ENCODE measurements at places on chromosomes 5 and 9.

DNA sequence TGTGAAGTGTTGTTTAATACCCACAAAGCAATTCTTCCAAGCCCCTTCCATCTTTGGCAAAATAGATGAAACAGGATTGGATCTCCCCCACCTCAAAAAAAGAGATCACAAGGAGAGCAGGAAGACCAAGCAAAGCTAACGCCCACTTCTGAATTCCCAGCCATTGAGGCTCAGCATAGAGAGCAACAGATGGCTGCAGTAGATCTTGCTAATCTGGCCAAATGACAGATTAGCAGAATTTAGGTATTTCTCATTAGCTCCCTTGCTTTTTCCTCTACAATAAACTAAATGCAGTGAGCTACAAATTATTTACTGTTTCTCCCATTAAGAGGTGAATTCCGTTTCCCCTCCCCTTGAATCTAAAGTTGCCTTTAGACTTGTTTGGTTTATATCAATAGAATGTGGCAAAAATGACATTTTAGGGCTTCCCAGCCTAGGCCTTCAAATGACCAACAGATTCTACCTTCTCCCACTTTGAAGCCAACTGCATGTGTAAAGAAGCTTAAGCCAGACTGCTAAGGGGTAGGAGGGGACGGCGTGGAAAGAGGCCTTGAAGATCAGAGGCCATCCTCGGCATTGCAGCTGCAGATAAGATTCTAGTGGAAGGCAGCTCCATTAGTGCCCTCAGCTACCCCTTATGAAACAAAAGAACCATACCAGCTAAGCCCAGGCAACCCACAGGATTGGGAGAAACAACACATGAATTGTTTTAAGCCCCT is 56.8 kb upstream of the CPEB4 start:
- DNase-seq: no peak

GRCh38 chr9:93533863-93534262 is 42.5 kb upstream of the PHF2 start:
- DNase-seq: no peak

GRCh38 chr9:130981002-130981755 is 27.8 kb upstream of the LAMC3 start:
- DNase-seq: no peak

DNA sequence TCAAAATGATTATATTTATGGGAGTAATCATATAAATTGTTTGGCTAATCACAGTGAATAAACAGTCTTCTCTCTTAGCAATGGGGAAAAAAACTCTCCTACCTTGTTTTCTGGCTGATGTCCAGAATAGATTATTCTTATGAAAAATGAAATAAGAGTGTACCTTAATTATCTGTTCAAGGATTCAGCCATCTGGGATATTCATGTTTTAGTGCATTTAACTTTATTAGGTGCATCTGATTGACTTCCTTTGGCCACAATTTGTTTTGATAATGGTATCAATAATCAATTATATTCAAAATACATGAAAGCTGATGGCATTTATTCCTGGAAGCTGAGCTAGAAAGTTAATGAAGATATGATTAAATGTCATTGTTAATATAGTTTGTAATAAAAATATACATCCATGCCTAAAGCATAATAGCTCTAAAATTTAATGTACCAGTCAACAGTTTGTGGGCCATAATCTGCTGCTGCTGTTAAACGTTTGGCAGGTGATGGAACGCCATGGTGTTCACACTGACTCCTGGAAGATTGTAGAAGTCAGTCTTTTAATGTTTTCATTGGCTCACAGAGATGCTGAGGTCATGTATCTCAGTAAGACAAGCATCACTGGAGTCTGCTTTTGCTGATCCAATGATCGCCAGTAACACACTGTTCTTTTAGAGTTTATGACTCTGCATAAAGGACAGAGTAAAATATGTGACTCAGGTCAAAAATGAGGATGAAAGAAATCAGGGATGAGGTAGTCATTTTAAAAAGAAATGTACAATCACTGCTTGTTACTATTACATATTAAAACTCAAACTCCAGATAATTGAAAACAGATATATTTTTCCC is 105.8 kb downstream of the ISL1 start:
- DNase-seq: no peak

DNA sequence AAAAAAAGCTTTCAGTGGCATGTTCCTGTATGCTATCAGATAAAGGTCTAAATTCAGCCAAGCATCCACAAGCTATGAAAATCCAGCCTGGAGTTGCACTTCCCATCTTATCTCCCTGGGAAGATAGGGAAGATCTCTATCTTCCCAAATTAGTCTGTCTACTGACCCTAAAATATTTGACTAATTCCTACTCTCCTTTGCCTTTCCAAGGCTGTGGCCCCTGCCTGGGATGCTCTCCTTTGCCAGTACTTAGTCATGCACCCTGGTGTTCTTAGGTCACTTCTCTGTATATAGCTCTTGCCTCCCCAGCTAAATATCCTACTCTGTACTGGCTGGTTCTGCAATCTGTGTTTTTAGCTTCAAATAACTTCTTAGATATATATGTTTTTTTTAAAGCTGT is 44.0 kb upstream of the PLPP1 start:
- no peak for DNase-seq

DNA sequence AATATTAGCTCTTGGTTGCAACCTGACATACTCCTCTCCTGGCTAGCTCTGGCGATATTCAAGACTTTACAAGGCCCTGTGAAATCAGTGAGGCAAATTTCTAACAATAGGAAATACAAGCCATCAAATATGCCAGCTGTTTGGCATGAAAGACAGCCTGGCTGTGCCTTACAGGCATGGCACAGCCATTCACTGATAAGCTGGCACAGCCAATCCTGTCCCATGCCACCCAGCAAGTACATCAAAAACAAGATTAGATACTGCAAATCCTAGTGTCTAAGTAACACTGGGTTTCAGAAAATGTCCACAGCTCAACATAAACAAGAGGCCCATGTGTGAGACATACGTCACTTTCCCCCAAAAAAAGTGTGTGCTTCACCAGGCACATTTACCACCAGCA is 1045.8 kb upstream of the DMAC1 start:
- DNase-seq: no peak

GRCh38 chr9:71210326-71210725 is 88.9 kb upstream of the TRPM3 start:
- no peak for DNase-seq

- DNase-seq: no peak
Observed at GRCh38 chr9:77866878-77867277, 164.7 kb downstream of the GNAQ start.

DNA sequence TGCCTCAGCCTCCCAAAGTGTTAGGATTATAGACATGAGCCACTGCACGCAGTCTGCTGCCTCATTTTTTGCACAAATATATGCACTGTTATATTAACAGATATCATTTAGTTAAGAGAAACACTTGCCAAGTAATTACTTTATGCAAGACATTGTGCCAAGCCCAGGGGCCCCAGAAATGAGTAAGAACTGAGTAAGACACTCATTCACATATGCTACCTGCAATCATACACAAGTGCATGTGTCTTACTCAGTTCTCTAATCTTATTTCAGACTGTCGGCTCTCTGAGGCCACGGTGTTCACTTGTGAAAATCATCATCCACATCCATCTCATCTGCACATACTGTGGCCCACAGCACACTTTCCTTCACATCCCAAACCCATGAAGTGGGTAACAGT is 16.0 kb downstream of the TRAF1 start:
- DNase-seq: no peak

DNA sequence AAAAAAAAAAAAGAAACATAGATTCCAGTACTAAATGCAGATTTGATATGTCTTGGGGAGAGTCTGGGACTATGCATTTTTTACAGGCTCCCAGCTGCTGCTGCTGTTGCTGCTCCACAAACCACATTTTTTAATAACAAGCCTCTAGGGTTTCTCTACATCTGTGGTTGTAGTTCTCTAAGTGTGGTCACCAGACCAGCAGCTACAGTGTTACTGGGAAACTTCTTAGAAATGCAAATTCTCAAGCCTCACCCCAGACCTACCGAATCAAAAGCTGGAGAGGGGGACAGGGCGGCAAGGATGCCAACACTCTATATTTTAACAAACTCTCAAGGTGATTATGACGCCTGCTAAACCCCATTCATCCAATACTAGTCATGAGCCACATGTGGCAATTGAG is 293.4 kb upstream of the PTGER4 start:
- no peak for DNase-seq

GRCh38 chr5:1803192-1803591 is 2.0 kb downstream of the NDUFS6 start:
- DNase-seq: no peak

GRCh38 chr9:109447329-109448076 is 50.6 kb downstream of the PTPN3 start:
- DNase-seq: no peak

DNA sequence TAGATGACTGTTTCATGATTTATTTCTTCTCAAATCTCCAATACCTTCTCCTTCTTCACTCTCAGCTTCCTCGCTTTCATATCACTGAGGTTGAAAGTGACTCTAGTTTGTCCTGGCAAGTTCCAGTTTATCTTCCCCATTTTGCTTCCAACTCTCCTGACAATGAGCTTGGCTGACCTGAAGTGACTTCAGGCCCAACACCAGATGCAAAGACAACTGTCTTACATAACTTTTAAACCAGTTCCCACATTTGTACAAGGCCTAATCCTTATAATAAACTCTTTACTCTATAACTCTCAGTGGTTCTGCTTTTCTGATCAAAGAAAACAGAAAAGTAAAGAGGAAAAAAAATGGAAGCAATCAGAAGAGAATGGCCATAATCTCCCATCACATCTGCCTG is 22.0 kb downstream of the GNG10 start:
- no peak for DNase-seq

- no peak for DNase-seq
Observed at GRCh38 chr9:108345826-108346225, 510.0 kb downstream of the ACTL7B start.
